ENCODE measurements at places on chromosomes 1 and 21.

- DNase-seq, result no peak
These were observed 15.2 kb upstream of the NBPF1 start for GRCh38 chr1:16628361-16629111.

- no peak for DNase-seq
These were observed 52.4 kb downstream of the KIF26B start for GRCh38 chr1:245207056-245207638.

GRCh38 chr1:45356186-45356585 is 15.9 kb upstream of the MUTYH start:
- DNase-seq, result no peak

- no peak for DNase-seq
These were observed 7.7 kb downstream of the SLFNL1 start for GRCh38 chr1:41013796-41014195.

DNA sequence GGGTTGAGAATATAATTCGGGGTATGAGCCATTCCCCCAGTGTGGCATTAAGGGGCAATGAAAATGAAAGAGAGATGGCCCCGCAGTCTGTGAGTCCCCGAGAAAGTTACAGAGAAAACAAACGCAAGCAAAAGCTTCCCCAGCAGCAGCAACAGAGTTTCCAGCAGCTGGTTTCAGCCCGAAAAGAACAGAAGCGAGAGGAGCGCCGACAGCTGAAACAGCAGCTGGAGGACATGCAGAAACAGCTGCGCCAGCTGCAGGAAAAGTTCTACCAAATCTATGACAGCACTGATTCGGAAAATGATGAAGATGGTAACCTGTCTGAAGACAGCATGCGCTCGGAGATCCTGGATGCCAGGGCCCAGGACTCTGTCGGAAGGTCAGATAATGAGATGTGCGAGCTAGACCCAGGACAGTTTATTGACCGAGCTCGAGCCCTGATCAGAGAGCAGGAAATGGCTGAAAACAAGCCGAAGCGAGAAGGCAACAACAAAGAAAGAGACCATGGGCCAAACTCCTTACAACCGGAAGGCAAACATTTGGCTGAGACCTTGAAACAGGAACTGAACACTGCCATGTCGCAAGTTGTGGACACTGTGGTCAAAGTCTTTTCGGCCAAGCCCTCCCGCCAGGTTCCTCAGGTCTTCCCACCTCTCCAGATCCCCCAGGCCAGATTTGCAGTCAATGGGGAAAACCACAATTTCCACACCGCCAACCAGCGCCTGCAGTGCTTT is 9.4 kb downstream of the PROX1 start:
- DNase-seq, result no peak

- DNase-seq, result no peak
These were observed 7.4 kb downstream of the IRF2BP2 start for GRCh38 chr1:234602334-234603220.

DNA sequence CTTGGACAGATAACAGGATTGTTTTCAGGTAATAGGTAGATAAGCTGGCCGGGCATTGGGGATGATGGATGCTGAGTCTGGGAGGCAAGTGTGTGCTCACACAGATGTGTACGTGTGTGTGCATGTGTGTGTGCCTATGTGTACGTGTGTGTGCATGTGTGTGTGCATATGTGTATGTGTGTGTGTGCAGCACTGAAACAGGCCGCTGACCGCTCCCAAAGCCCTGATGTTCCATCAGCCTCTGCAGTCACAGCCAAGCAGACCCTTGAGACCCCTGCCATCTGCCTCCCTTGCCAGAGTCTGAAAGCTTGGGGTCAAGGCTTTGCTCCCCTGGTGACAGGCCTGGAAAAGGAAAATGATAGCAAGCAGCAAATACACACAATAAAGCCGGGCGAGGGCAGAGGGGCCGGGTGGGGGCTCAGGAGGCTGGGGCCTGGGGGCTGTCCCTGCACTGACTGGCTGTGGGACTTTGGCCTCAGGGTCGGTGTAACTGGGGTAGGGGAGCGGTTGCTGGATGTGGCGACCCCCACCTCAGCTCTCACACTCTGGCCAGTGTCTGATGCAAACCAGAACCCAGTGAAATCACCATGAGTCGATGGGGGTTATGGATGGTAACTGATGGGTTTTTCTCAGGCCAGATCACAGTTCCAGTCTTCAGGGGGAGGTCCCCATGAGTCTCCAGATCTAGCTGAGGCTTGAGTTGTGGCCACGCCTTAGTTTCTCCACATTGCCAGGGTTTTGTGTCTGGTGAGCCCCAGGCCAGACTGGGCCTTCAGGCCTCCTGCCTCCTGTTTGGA is 9.2 kb upstream of the TNFRSF8 start:
- no peak for DNase-seq

Data from stimulated activated CD8-positive, alpha-beta memory T cell treated with anti-CD3 and anti-CD28 coated beads, Interleukin-7, amount 100 ng/mL, for 1 hour (primary cell).